Activated naive CD4-positive, alpha-beta T cell (primary cell): ENCODE measurements at places on chromosomes 7 and 10.

DNA sequence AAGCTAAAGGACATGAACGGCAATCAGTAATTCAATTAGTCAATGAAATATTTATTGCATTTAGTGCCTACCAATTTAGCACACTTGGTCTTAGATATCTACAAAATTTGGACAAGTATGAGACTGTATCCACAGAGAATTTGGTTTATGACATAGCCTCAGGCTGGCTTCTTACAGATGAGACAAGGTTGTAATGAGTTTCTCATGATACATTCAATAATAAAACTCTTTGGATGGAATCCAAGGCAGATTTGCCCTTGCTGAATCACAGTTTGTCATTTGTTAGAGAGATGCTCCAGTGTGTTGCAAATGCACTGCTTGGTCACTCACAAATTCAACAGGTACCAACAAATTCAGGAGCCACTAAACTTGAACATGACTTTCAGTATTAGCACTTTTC is 162.5 kb downstream of the GPR37 start:
- no peak for DNase-seq

DNA sequence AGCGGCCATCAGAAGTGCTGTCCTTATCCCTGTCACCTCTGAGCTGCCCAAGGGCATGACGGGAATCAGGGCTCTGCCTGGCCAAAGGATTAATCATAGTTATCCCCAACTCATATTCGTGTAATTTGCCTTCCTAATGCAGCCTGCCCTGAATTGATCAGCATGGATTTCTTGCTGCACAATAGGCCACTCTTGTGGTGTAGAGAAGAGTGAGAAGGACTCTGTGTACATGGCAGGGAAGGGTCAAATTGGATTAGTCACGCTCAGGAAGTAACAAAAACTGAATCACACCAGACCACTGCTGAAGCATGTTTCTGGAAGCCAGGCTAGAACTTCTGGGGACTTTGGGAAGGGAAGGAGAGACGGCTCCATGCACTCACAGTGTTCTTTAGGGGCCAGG is 227.0 kb downstream of the BUB3 start:
- DNase-seq: no peak

- no peak for DNase-seq
Measured at GRCh38 chr7:102061981-102062390, 224.7 kb upstream of the SH2B2 start.

DNA sequence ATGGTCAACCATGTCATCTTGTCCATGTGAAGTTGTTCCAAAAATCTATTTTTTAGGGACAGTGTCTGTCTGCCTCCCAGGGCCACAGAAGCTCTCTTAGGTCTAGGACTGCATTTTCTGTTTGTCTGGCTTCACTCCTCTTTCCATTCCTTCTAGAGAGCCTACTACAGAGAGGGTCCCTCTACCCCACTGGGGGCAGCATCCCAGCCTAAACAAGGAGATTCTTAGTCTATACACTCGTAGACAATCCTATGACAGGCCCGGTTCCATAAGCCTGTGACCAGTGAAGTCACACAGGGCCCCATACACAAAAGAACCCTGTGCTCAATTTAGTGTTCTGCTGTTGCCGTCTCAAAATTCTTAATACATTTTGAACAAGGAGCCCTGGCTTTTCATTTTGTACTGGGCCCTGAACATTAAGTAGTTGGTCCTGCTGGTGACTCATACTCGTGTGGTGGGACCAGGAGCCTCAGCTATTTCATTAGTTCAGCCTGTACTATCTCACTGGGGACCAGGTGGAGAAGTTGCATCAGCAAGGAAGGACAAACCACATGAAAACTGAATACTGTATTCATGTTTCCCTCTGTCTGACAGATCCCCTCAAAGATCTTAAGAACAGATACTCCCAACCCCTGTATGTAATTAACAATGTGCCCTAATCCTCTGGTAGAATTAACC is 23.5 kb upstream of the FAM180A start:
- DNase-seq: no peak

DNA sequence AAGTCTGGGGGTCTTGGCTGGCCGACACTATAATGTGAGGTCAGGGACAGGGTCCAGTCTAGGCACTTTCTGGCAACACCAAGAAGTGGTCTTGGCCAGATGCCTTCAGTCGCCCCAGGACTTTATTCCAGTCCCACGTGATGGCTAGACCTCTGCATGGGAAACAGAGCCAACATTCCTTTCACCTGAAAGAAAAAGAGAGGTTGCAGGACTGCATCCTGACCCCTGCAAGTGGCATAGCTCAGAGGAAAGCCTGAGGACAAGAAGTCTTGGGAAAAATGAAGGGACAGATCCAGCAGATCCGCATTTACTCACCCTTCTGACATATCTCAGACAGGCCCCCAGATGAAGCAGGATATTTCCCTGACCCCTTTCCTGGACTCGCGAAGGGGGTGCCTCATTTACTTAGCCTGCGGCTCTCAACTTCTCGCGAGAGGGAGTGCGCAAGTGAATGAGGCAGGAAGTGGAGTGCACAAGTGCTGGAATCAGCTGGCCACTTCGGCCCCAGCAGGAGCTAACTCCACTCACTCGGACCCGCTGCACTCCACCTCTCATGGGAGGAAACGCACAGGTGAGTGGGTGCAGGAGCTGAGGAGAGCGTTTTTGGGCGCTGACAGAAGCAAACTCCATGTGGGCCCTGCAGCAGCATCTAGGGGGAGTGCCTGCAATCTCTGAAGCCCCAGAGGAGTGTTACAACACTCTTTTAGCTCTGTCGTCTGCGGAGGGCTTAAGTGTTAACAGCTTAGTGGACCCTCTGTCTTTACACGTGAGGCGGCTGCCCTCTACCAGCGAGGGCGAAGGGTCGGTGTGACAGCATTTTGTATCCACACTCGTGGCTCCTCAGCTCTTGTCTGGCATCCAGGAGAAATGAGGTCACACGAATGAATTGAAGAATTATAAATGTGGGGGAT is 916.2 kb upstream of the GHITM start:
- no peak for DNase-seq

- DNase-seq: no peak
Measured at GRCh38 chr7:98217623-98218582, 6.7 kb downstream of the BHLHA15 start.

DNA sequence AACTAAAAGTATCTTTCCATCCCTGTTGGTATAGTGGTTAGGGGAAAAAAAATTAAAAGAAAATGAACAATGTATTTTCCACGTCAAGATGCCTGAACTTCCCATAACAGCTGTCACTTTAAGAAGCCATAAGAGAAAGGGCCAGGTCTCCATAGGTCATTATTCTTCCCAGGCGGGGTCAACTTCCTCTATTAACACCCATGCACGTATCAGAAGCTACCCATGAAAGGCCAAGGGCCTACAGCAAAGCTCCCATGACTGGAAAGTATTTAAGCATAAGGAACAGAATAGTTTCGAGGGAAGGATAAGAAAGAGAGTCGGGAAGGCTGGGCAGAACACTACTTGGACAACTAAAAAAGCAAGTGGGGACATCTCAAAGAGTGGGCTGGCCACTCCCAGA is 40.1 kb downstream of the RBM28 start:
- no peak for DNase-seq

DNA sequence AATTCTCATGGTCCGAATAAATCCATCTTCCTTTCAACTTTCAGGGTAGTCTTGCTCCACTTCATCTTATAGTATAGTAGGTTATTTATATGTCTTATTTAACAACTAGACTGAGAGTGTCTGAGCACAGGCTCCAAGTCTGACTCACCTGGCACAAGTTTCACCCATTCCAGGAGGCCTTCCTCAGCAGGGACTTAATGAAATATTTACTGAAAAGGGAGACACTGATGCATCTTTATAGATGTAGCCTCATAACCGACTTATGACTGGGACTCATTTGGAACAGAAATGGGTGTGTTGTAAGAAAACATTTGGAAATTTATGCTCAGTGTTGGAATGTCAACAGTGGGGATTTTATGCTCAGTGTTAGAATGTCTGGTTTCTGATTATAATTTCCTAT is 59.9 kb downstream of the CH25H start:
- no peak for DNase-seq

DNA sequence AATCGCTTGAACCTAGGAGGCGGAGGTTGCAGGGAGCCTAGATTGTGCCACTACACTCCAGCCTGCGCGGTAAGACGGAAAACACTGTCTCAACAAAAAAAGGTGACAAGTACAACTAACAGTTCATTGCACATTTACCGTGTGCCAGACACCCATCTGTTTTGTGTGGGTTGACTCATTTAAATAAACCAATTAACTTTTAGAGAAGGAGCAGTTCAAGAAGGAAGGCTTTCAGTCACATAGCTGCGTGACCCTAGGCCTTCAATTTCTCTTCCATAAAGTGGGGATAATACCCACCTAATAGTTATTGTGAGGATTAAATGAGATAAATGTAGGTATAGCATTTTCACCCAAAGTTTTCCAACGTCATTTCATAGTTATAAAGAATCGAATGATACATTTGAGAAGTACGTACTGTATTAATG is 52.3 kb upstream of the KDM7A start:
- no peak for DNase-seq

DNA sequence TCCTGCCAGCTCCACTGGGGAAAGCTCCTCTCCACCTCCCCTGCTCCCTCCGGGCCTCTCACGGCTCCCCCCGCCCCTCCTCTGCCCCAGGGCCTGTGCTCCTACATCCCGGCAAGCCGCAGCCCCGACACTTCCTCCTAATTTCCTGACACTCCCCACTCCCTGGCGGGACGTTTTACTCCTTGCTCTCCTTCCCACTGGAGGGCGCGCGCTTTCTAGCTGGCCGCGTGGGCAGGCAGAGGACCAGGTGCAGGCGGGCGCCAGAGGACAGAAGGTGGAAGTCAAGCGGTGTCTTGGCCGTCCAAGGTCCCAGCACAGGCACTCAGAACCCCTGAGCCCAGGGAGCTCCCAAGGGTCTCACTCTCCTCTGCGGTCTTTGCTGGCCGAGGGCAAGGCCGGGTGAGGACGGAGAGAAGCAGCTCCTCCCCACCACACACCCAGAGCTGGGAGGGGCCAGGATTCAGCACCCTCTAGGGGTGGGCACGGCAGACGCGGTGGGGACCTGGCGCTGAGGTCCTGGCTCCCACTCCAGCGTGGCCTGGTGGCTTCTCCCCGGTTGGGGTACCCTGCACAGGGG is 19.1 kb downstream of the ADAM8 start:
- no peak for DNase-seq

DNA sequence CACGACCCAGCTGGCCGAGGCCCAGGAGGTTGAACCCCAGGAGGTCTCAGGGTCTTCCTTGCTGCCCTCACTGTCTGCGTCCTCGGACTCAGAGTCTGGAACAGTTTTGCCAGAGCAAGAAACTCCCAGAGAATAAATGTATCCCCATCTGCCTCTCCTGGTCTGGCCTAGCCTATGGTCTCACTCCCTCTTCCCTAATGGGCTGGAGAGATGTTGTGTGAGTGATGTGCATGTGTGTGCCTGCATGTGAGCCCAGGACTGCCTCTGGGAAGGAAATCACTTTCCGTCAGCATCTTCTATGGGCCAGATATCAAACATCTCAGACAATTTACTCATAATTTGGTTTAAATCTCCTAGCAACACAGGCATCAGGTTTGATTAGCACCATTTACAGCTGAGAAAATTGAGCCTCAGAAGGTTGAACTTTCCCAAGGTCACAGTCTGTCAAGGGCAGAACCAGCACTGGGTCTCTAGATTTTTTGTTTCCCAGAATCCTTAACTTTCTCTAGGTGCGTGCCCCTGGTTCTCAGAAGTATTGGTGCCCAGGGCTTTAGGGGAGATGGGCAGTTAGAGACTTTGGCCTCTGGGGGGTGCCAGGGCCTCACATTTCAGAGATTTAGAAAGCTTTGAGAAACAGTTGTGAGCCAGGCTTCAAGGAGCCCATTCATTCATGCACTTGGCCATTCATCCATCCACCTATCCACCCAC is 4.9 kb downstream of the TMEM270 start:
- no peak for DNase-seq

DNA sequence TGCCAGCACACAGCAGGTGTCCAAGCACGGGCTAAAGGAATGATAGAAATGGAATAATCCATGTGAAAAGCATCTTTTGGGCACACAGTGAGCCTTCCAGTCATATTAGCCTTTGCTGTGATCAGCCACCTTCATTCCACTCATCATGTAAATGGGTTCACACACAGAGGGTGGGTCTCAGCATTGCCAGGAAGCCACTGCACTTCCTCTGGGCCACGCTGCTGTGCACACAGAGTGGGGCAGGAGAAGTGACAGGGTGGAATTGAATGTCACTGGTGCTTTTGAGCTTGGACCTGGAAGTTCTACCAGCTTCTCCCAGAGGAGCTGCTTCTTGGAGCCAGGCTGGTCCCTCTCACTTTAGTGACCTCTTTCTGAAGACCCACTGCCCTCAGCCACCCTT is 203.5 kb downstream of the USP6NL start:
- DNase-seq: no peak

GRCh38 chr10:86958116-86958900 is at the start of gene SNCG:
Gene SNCG, plus strand, starts transcription at chr10:86958599. Its CDS starts 99 bp downstream, at chr10:86958698.
- no peak for DNase-seq

- DNase-seq: no peak
Measured at GRCh38 chr7:155293721-155294510, 3.8 kb upstream of the INSIG1 start.

DNA sequence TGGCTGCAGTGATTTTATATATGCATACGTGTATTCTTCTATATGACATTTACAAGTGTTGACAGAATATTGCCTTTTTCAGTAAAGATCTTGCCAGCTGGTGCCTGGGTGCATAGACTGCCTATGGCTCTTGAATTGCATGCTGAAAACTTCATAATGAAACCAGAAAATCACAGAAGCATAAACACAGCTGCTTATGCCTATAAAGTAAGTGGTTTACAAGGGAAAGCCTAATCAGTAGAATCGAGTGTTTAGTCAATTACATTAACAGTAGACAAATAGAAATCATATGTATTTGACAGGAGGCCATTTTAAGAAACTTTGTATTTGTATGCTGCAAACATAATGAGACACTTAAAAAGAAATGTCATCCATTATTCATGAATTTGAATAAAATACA is 82.5 kb downstream of the TMEM168 start:
- no peak for DNase-seq

- no peak for DNase-seq
Measured at GRCh38 chr10:102113956-102114857, 6.0 kb downstream of the LDB1 start.

DNA sequence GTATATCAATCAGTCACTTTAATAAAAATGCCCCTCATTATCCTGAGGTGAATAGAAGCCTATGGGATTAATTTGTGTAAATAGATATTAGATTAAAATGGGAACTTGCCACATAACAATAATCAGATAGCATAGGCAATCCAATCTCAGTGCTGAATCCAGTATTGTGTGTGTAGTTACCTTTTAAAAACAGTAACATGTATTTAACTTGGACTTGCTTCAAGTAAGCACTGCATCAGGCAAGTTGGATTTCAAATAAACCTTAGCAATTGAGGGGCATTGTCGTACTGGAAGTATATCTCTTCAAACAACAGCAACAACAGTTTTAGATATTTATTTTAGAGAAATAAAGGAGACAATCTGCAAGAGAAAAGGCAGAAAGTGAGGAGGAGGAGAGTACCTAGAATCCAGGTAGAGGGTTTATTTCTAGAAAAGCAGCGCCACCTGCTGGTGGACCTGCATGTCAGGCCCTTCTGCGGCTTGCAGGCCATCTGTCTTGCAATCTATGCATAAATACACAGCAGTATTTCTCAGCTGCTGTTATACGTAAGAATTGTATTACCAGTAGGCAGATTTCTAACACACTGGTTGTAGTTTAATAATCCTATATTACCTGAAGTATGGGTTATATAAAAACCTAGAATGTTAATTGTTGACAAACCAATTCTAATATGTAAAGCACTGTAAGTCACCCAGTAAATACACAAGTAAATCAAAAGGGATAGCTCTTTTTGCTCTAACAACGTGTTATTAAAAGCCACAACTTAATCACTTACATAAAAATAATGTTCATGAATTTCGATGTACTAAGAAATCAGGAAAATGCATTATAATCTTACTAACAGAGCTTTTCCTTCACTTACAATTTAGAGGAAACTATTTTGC is 652.8 kb downstream of the KCNMA1 start:
- DNase-seq: peak; percentile 54
